CD4-positive, alpha-beta T cell treated with Interleukin-21 for 1 hour (primary cell): ENCODE measurements at places on chromosomes 7 and 10.

- no peak for DNase-seq
Observed at GRCh38 chr10:130971123-130971435, 340.4 kb downstream of the TCERG1L start.

DNA sequence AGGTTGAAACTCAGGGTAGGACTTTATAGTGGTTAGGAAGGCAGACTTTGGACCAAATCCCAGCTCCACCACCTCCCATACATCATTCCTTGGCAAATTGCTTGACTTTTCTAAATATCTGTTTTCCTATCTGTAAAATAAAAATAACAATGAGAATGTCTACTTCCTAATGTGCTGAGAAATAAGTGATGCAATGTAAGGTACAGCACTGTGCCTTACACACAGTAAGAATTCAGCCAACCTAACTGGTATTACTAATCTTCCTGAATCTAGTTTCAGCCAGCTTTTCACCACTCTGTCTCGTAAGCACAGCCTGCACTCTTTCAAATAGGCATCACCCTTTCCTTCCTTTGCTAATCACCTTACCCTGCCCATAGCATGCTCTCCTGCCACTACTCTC, 9.7 kb downstream of the PRLHR start:
- DNase-seq: no peak

- DNase-seq: no peak
Observed at GRCh38 chr7:79880312-79880711, 254.3 kb upstream of the GNAI1 start.

DNA sequence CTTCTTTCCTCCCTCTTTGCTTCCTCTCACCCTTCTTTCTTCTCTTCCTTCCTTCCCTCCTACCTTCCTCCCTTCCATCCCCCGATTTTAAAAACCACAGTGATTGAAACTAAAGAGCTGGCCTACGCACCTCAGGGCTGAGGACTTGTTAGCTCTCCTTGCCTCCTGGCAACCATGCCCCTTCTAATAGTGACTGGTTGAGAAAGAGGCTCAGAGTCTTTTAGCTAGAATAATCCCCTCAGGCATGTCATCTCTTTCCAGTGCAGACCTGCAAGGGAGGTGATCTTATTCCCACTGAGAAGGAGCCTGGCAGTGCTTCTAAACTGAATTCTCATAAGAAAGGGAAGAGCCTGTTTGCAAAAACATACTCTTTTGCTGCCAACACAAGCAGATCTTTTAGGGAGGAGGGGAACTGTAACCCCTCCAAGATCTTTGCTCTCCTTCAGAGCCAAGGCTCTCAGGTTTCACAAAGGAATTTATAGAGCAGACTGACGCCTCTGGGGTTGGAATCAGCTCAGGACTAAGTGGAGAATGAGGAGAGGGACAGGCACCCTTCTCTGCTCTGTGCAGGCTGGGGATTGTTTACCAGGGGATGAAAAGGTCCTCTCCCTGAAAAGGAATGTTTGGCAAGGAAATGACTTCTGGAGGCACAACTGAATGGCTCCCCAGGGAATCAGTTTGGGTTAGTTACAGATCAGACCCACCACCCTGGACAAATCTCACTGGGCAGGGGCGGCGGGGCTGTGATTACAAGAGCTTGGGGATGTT, 9.4 kb upstream of the ANKRD1 start:
- DNase-seq: no peak

- no peak for DNase-seq
Observed at GRCh38 chr7:7304705-7305450, 122.5 kb downstream of the C1GALT1 start.
